Hypothalamus (tissue), 51 donors: ENCODE measurements at places on chromosomes 7 and 10.

DNA sequence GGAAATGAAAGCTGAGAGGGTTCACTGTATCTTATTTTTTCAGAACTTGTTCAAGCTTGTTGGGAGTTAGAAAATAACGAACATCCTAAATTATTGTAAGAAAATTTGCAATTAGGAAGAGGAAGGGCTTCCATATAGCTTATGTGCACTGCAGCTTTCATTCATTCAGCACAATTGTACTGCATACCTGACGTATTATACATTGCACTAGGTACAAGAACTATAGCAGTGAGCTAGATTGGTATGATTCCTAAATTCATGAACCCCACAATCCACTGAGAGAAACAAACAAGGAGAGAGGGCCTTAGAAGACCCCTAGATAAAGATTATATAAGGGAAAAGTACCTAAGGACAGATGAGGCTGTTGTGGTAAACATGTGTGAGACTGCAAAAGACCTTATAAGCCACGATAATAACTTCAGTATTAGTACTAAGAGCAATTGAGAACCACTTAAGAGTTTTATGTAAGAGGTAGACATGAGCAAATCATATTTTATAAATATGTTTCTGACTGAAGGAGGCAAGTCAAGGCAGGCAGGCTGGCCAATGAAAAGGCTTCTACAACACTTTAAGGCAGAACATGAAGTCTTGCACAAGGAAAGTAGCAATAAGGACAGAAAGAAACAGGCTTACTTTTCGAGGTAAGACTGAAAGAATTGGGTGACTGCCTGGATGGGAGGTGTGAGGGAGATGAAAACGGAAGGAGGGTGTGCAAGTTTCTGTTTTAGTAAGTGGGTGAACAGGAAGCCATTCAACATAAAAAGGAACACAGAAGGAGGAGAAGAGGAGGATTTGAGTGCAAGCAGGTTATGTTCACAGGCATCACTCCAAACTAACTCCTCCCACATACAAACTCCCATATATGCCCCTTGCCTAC lies 77.9 kb upstream of the LRRN3 start:
- no peak for DNase-seq

DNA sequence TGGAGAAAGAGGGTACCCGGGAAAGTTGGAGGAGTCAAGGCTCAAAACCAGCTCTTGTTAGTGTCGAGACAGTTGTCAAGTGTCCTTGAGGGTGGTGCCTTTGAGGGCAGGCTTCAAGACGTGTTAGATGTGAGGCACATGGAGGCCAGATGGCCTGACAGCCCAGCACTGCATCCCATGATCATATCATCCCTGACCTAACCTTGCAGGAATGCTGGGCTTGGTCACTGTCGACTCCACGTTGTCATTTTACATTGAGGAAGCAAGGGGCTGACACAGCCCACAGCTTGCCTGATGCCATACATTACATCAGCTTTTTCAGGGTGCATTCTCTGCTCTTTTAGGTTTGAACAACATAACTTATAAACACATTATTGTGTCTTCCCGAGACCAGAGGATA lies 114.1 kb downstream of the ABCA13 start:
- no peak for DNase-seq

DNA sequence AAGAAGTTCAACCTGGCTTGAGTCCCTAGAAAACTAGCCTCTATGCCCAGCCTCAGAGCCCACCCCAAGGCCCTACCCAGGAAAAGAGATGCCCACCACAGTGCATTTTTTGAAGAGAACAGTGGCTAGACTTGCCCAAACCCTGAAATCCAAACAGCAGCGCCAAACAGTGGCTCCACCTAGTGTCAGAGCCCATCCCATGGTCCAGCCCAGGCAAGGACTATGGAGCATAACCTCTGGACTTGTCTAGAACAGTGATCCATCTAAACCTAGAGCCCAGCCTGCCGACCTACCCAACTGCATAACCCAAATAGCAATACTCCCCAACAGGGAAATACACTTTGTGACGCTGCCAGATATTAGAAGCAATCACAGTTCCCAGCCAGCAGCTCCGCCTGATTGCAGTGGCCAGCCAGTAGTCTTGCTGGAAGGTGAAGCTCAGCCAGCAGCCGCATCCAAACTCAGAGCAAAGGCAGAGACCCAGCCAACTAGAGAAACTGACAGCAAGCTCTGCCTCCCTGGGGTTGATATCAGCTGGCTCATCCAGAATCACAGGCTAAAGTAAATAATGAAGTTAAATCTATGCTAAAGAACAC lies 44.5 kb downstream of the HBP1 start:
- no peak for DNase-seq

- no peak for DNase-seq
Observed at GRCh38 chr10:6751363-6751762, 171.3 kb upstream of the PRKCQ start.

- DNase-seq: no peak
Observed at GRCh38 chr7:39971924-39972323, 21.9 kb downstream of the CDK13 start.

DNA sequence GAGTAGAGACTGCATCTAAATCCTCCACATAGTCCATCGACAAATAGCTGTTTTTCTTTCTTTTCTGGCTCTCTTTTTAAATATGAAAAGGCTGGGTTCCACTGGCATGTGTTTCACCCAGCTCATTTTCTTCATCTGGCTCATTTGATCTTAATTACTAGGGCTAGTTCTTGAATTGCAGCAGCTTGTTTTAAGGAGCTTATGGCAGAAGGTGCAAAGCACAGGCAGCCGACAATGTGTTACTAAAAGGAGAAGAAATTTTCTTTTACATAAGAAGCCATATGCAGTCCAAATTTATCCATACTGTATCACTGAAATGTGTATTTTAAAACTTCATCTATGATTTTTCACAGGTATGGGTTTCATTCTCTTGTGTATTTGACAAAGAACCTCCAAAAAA lies 205.6 kb upstream of the PTER start:
- DNase-seq: no peak

DNA sequence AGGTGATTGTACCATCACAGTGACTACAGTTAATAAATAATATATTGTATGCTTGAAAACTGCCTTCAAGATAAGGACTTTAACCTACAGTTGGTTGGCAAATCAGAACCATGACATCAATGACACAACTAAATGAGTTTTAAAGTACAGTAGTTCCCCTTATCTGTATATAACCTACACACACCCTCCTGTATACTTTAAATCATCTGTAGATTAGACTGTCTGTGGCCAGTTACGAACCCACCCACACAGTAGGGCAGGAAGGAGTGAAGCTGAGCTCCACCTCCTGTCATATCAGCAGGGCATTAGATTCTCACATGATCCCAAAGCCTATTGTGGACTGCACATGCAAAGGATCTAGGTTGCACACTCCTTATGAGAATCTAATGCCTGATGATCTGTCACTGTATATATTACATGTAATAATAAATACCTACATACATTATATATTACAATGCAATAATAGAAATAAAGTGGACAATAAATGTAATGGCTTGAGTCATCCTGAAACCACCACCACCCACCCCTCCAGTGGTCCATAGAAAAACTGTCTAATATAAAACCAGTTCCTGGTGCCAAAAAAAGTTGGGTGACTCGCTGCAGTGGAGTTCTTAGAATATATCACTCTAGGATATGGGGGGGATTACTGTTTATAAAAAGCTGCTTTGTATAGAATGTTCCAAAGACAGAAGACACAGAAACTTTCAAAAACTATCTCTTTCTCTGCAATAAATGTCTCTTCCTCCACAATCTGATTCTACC lies 5.6 kb downstream of the TPK1 start:
- no peak for DNase-seq

DNA sequence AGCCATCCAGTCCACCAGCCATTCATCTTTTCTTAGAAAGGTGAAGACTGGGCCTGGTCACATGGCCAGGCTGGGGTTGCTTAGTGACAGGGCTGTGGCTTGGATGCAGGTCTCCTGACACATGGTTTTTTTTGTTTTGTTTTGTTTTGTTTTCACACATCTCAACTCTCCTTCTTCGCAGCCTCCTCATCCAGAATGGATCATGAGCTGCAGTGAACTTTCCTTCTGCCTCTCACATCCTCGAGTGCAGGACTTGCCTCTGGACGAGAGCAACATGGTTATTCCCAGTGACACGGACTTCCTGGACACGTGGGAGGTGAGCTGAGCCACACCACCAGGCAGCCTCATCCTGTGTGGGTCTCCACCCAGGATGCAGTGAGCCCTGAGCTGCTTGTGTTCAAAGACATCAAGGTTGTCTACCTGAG lies 9.5 kb downstream of the AKR1E2 start:
- DNase-seq: no peak

DNA sequence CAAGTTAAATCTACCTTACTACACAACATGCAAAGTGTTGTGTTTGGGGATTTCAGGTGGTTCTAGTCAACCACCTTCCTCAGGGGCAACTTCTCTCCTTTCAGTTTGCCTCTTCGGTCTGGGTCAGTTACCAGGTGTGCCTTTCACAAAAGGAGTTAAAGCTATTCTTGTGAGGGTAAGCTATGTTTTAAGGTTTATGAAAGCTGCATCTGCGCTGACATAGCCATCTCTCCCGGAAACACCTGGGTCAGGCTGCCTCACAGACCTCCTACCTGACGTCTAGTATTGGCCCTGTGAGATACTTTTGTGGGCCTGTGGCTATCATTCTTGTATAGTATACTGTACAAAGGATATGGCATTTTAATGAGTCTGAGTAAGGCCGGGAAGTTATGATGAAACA lies 67.7 kb upstream of the ITGA8 start:
- DNase-seq: no peak

GRCh38 chr10:106252541-106252940 lies 912.0 kb downstream of the SORCS1 start:
- DNase-seq: no peak

- no peak for DNase-seq
Observed at GRCh38 chr7:6306471-6306870, 34.0 kb upstream of the CYTH3 start.

GRCh38 chr10:127145173-127145572 lies 51.2 kb downstream of the INSYN2A start:
- DNase-seq: no peak

DNA sequence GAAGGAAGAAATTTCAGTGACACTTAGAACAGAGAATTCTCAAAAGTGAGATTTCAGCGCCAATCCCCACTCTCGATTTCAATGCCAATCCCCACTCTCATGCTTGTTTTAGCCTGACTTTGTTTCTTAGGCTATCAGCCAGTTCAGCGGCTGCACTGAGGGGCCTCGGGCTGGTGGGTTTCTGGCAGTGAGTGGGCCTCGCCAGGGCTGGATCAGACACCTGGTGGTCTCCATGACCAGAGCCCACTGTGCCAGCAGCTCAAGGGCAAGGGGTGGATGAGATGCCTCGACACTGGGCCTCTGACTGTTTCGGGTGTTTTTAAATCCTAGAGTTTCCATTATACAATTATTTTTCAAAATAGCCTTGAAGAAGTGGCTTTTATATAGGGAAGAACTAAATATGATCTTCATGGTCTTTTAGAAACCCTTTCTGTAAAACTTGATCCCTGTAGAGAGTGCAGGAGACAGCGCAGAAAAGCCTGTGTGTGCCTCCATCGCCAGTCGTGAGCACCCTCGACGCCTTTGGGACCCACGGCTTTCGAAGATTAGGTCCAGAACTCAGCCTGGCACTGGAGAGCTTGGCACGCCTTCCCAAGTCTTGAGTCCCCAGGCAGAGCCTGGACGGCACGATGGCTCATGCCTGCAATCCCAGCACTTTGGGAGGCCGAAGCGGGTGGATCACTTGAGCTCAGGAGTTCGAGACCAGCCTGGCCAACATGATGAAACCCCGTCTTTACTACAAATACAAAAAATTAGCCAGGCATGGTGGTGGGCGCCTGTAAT lies 76.2 kb downstream of the INPP5A start:
- DNase-seq: no peak

DNA sequence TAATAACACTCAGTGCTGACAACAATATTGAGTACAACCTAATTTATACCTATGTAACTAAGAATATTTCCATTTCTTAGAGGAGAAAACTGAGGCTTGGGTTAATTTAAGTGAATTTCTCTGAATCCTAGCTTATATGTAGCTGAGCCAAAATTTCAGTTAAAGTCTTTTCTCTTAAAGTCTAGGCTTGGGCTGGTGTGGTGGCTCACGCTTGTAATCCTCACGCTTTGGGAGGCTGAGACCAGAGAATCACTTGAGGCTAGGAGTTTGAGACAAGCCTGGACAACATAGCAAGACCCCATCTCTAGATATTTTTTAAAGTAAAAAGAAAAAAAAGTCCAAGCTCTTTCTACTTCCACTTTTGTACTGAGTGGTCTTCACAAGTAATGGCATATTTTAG lies 92.1 kb downstream of the CUL1 start:
- no peak for DNase-seq

DNA sequence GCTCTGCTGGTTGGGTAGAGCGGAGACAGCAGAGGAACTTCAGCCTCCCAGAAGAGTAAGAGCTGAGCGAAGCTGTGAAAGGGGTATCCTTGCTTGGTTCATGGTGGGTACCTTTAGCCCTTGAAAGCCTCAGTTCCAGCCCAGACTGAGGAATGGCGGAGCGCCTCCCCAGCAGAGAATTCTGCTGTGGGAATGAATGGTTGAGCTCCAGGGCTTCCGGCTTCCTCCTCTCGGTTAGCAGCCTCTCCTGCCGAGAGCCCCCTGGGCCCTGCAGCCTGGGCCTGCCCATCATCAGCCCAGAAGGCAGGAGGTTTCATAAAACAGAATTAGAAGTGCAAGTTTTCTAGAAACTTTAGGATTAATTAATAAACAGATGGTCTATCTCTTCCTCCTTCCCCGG lies 79.9 kb upstream of the ANLN start:
- DNase-seq: no peak

GRCh38 chr10:126917975-126918908 lies 13.0 kb downstream of the DOCK1 start:
- DNase-seq: no peak

- DNase-seq: no peak
Observed at GRCh38 chr10:98364432-98365102, 50.4 kb downstream of the PYROXD2 start.

- no peak for DNase-seq
Observed at GRCh38 chr7:26332698-26333097, 41.0 kb downstream of the SNX10 start.

DNA sequence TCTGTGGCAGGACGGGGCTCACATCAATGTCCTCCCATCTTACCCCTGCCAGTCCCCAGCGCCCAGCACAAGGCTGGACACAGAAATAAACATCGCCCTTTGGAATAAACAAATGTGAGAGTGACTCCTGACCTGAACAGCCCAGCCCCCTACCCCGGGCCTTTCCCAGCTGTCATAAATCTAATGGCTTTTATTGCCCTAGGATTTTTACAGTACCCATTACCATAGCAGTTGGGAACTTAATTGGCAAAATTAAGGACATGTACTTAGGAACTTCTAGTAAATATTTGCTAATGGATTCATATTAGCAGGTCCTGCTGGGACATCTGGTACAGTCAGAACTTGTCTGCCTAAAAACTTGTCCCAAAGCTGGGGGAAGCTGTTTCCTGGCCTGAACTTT lies 76.6 kb downstream of the GLRX3 start:
- no peak for DNase-seq
